ENCODE measurements at places on chromosomes 12 and 14. TPM values are rescaled to one million over a fixed set of nuclear protein-coding genes. Genes with fewer than 3 reads are reported as not detected.

Gene DPF3
- 0.59 TPM for total RNA-seq

Gene BDKRB1
- total RNA-seq, result 0.72 TPM

Gene ZDHHC22
- not detected for total RNA-seq

- DNase-seq, result no peak
Measured at GRCh38 chr14:97491697-97492096, 694.5 kb downstream of the VRK1 start.

GRCh38 chr12:14310866-14311265 is 54.6 kb upstream of the ATF7IP start:
- no peak for DNase-seq

GRCh38 chr12:123250471-123251383 is 17.5 kb downstream of the MTRFR start:
- peak; percentile 34 for DNase-seq

GRCh38 chr12:12488823-12489550 is 73.7 kb downstream of the DUSP16 start:
- no peak for DNase-seq

GRCh38 chr14:102493585-102493984 is 16.0 kb downstream of the ANKRD9 start:
- DNase-seq, result peak; percentile 42

Data from osteoblast (primary cell).